Stimulated activated CD4-positive, alpha-beta T cell treated with anti-CD3 and anti-CD28 coated beads, TNF-alpha, amount 100 ng/mL, for 1 hour (primary cell): ENCODE measurements at places on chromosomes 1 and 21.

- DNase-seq: no peak
These were observed 242.4 kb upstream of the GREM2 start for GRCh38 chr1:240854367-240854766.

- no peak for DNase-seq
These were observed 16.2 kb upstream of the GPR157 start for GRCh38 chr1:9145021-9145668.

DNA sequence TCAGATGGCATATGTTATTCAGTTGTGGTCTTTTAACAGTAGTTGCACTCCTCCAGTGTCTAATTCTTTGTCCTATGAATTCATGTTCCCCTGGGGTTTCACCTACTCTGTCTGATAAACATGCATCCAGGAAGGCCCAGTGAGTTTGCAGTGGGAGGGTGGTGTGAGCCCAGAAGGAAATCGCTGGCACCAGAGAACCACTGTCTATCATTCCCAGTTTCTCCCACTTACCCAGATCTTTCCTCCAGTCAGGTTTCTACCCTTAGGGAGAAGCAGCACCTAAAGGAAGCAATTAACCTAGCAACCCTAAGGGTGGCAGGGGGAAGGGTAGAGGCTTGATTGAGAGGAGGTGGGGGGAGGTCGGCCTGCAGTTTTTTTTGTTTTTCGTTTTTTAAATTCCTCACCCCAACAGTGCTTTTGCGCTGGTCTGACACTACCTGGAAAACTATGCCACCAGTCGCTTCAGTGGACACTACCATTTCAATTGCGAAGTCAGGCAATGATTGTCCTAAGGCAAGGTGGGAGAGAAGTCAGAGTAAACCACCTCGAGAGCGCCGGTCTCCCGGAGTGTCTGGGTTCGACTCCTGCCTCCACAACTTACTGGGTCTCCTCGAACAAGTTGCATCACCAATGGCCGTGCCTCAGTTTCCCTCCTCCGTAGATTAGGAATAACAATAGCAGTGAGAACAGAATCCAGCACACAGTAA is 766 bp upstream of the SLC44A3 start:
- no peak for DNase-seq

DNA sequence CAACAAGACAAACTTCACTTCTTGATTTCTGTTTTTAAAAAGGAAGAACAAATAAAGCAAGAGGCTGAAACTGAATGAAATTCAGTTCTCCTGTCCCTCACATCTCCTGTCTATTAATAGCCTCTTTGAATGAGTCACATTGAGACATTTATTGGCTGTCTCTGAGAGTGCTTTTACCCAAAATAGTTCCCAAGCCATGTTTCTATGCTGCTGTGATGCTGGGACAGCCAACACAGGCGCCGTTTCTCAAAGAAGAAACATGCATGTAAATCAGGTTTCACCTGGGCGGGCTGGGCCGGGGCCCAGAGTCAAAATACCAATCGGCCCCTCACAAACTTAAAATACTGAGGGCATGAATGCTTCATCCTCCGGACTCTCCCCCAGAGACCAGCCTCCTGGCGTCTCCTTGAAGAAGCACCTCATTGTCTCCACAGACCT is 105.2 kb downstream of the EDEM3 start:
- no peak for DNase-seq

GRCh38 chr1:207040181-207040533 is 7.6 kb upstream of the C1orf116 start:
- no peak for DNase-seq

DNA sequence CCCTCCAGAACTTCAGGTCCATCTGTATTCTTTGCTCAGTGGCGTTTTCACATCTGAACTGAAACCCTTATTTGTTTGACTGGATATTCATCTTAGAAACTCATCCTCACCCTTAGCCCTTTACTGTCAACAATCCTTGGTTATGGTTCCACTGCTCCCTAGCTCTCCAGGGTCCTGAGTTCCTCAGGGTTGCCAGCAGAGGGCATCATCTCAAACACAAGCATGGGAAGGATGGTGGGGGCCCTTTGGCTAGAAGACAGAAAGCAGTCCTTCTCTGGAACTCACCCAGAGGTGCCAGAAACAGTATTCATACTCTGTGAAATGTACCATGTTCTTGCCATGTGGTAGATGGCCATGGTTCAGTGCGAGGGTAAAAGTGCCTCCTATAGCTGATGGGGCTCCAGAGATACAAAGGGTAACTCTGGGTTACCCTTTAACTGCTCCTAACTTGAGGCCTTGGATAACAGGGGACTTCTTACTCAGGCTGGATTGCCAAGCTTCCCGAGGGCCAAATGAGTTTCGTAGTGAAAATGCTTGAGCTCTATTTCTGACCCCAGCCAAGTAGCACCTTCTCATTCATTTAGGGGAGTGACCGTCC is 11.3 kb downstream of the NCSTN start:
- no peak for DNase-seq

DNA sequence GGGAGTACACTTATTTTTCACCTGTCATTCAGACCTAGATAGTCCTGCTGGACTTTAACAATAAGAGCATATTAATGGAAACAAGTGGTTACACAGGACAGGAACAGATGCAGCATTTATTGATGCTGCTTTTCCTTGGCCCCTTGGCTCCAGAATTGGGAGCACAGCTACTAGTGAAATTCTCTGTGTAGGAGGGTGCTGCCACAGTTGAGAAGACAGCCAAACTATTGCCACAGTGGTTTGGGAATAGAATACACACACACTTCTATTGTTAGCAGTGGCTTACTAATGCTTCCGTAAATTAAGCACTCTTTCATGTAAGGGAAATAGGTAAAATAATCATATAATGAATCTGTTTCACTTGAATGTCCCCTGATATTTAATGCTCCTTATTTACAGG is 105.3 kb upstream of the TENT5C start:
- no peak for DNase-seq

DNA sequence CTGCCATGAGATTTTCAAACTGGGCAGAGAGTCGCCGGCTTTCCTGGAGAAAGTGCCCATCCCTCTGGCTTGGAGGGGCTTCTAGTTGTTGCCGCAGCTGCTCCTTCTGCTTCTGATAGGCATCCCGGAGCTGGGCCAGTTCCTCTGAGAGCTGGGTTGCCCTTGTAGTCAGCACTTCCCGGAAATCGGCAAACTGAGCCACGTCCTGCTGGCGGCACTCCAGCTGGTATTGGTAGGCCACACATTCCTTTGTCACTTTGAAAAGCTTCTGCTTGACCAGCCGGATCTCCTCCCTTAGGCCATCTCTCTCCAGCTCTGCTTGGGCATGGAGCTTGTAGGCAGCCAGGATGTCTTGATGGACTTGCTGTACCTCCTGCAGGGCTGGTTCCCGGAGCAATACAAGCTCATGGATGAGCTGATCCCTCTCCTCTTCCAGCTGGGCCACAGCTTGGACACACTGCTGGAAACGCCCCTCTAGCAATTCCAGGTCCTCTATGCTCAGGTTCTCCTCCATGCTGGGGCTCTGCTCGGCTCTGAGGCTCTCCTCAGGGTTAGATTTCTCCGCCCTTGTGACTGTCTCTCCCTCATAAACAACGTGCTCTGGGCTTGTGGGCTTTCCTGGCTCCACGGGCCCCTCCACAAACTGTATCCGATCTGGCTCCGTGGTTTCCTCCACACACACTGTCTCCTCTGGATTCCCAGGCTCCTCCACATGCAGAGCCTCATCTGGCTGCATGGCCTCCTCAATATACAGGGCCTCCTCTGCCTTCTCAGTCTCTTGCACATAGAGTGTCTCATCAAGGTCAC is 7.3 kb downstream of the SYNC start:
- no peak for DNase-seq

DNA sequence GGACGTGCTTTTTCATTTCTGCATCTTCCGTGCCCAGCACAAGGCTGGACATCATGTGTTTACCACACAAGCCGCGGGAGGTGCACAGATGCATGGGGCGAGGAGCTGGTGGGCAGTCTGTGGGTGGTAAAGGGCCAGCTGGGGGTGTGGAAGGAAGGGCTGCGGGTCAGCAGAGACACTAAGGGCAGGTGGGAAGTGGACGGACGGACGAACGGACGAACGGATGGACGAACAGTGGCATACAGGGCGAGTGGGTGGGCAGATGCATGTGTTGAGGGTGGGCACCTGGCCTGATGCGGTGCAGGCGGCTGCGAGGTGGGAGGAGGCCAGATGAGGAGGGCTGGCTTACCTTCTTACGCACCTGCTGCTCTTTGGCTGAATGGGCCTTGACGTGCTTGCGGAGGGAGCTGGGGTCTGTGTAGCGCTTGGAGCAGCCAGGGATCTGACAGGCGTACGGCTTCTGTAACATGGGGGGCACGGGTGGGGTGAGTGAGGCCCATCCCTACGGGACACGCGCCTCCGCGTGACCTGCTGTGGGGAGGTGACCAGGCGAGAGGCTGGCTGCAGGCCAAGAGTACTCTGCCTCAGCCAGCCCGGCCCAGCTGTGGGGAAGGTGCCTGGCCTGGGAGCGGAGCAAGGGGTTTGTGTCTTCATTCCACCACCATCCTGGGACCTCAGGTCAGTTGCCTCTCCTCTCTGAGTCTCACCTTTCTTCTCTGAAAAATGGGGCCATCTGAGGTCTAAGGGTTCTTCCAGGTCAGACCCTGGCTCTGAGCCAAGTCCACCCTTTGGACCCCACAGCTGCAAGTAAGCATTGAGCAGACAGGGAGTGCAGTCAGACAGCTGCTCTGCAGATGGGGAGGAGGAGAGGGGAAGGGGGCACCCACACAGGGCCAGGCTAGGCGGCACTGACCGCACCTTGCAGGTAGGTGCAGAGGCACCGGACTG is 65.5 kb downstream of the DMRTB1 start:
- DNase-seq: no peak

GRCh38 chr21:38878379-38879179 is 72.8 kb downstream of the ETS2 start:
- DNase-seq: no peak

DNA sequence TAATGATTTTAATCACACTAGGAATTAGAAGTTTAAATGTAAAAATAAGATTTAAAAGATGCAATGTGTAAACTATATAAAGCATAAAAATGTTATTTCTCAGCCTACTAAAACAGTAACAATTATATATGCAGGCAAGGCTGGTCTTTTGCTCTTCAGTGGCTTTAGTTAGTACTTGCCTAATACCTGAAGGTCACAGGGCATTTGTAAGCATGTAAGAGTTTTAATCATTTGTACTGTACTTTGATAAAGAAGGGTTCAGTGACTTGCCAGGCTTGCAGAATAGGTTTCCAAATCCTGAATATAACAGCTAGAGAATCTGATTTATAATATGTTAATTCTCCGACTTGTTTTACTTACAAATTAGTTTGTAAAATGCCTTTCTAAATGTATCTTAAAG is 256.5 kb downstream of the GPR52 start:
- DNase-seq: no peak

- no peak for DNase-seq
These were observed 75.7 kb upstream of the SPATA6 start for GRCh38 chr1:48547561-48548220.

- no peak for DNase-seq
These were observed 74.3 kb downstream of the LAMC1 start for GRCh38 chr1:183097438-183098051.

GRCh38 chr1:219963432-219963831 is 35.1 kb upstream of the SLC30A10 start:
- no peak for DNase-seq

DNA sequence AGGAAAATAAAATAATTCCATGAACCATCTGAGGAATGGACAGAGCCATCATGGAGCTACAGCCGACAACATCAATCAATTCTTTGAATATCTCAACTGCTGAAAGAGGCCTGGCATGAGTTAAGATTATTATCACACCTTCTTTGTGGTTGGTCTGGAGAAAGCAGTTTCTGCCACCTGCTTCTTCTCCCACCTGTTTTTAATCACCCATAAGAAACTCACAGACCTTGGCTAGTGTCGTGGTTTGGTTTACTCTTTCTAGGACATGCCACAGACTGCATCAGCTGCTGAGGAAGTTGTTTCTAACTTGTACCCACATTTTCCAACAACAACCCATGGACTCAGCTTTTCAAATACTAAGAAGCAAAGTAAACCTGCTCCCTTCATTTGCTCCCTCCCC is 65.6 kb downstream of the NTPCR start:
- DNase-seq: no peak

DNA sequence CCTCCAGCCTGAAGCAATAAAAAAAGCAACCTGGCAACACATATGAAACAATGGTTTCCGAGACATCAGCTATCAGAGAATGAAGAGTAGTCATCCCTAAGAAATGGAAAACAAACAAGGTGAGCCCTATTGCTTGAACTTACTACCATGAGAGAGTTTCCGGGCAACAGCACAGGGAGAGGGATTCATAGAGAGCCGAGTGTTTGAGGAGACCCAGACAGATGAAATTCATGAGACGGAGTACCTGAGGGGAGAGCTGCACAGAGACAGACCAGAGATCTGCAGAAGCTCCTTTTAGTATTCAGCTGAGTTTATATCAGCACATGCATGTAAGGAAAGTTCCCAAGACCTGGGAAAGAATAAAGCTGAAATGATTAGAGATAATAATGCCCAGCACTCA is 19.8 kb downstream of the CRB1 start:
- DNase-seq: no peak

DNA sequence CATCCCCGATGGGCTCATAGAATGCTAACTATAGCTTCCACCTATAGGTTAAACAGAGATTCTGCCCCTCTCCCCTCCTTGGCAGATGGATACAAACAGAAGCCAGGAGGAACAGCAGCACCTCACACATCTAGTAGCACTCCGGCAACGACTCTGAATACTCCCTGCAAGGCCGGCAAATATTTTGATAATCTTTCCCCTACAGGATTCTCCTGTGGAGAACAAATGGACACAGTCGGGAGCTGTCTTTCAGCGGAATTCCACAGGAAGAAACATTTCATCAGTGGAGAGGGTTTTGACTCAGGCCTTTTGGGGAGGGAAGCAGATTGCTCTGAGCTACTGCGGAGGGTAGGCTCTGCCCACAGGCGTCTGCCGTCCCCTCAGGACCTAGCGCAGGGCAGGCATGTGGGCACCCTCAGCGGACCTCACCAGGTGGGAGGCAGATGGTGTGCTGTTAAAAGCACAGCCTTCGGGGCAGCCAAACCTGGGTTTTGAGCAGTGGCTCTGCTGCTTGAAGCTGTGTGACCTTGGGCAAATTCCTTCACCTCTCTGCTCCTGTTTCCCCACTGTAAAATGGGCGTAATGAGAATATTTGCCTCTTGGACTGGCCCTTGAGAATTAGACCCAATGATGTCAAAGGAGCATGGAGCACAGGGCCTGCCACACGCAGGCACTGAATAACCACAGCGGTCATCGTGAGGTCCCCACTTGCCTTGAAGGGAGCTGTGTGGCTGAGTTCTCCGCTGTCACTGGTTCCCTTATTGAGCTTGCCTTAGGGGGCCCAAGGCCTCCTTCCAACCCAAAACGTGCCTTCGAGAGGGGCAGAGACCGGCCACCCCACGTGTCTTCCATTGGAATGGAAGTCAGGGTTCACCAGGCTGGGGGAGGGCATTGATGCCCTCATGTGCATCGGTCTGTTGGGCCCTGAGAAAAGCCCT is 19.2 kb upstream of the BCAR3 start:
- no peak for DNase-seq

- no peak for DNase-seq
These were observed 17.8 kb downstream of the SORT1 start for GRCh38 chr1:109379907-109380306.
